ENCODE measurements at places on chromosomes 3 and 15.

GRCh38 chr15:101269479-101270223 is 7.6 kb downstream of the SELENOS start:
- DNase-seq, result no peak

DNA sequence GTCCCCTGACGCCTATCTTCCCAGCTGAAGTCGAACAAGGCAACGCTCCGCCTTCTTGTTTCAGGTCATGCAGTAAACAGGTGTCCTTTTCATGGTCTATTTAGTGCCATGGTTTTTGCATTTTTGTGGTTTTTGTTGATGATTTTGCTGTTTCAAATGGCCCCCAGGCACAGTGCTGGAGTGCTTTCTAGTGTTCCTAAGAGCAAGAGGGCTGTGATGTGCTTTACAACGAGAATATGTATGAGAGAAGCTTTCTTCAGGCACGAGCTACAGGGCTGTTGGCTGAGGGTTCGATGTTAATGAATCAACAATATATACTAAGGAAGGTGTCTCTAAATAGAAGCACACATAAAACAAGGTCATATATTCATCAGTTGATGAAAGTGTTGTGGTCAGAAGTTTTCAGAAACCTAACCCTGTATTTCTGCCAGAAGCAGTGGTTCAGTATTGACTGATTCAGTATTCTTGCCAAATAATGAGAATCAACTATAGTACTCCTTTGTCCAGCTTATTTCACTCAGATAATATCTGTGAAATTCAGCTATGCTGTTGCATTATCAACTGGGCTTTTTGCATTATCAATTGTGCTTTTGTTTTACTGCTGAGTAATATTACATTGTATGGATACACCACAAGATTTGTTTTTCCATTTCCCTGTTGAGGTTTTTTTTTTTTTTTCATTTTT is 18.5 kb downstream of the LIMD1 start:
- DNase-seq, result no peak

- no peak for DNase-seq
Observed at GRCh38 chr15:67188551-67189218, 65.8 kb downstream of the AAGAB start.

- no peak for DNase-seq
Observed at GRCh38 chr3:110808630-110809029, 263.0 kb upstream of the NECTIN3 start.

GRCh38 chr15:92017882-92018534 is 164.5 kb downstream of the SLCO3A1 start:
- no peak for DNase-seq

- no peak for DNase-seq
Observed at GRCh38 chr15:60324706-60325438, 72.9 kb downstream of the ANXA2 start.

DNA sequence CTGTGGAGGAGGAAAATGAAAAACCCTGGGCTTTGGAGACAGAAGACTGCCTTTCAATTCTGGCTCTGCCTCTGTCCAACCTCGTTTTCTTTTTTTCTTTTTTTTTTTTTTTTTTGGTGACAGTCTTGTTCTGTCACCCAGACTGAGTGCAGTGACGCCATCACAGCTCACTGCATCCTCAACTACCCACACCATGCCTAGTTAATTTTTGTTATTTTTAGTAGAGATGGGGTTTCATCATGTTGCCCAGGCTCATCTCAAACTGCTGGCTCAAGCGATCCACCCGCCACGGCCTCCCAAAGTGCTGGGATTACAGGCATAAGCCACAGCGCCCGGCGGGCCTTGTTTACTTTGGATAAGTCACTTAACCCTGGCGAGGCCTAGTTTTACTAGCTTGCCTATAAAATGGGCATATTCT is 66.3 kb upstream of the SLC25A26 start:
- no peak for DNase-seq

- no peak for DNase-seq
Observed at GRCh38 chr15:52080031-52080430, 32.5 kb downstream of the BCL2L10 start.

All from T1000 (cell line).